ENCODE measurements at places on chromosomes 7 and 10.

GRCh38 chr7:44956157-44956766, 22.6 kb downstream of the MYO1G start:
- no peak for DNase-seq

DNA sequence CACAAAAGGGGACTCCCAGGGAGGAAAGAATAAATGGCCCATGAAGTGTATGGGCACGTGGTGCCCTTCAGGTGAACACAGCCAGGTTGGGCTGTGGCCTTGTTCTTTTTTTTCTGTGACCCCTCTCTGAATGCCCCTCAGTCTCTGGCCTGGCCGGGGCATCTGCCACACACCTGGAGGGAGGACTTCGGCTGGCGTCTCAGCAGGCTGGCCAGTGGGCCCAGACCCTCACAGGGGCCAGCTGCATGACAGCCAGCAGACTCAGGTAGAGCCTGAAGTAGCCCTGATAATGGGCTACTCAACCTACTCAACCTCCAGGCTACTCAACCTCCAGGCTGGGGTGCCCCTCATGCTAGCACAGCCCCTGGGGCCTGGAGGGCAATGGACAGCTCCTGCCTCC, 9.8 kb upstream of the CAMK2B start:
- DNase-seq, result no peak

- no peak for DNase-seq
These were observed 162.5 kb upstream of the CELF2 start for GRCh38 chr10:10855151-10855581.

DNA sequence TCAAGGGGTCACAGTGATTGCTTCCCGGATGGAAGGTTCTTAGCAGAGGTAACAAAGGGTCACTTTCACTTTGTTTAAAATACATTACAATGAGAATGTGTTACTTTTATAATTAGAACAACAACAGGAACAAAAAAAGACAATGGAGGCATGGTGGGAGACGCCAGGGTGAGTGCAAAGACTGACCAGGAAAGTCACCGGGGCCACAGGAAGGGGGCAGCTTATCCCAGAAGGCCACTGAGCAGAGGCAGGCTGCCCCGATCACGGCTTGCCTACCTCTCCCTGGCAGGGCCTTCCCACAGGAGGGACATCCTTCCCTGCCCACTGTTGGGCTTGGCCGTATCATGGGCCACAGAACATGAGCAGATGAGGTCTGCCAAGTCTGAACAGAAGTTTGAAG, 46.8 kb upstream of the ENO4 start:
- DNase-seq, result no peak

- no peak for DNase-seq
These were observed 18.0 kb downstream of the ADAP1 start for GRCh38 chr7:936386-937054.

GRCh38 chr7:108839076-108839475, 269.4 kb downstream of the DNAJB9 start:
- no peak for DNase-seq

GRCh38 chr10:73439605-73440312, 6.4 kb upstream of the MSS51 start:
- no peak for DNase-seq

DNA sequence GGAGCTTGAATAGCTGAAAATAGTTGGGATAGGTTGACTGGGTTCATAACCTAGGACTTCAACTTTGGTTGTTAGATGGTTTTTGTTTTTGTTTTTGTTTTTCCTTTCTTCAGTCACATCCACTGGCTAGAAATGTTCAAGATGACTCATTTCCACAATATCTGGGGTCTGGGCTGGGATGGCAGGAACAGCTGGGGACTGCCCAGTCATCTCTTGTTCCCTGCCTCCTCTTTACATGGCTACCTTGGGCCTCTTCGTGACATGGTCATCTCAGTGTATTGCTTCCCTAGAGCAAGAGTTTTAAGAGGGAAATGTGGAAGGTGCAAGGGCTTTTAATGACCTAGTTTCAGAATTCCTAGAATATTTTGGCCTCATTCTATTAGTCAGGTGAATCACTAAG, 915.8 kb downstream of the XPNPEP1 start:
- no peak for DNase-seq

DNA sequence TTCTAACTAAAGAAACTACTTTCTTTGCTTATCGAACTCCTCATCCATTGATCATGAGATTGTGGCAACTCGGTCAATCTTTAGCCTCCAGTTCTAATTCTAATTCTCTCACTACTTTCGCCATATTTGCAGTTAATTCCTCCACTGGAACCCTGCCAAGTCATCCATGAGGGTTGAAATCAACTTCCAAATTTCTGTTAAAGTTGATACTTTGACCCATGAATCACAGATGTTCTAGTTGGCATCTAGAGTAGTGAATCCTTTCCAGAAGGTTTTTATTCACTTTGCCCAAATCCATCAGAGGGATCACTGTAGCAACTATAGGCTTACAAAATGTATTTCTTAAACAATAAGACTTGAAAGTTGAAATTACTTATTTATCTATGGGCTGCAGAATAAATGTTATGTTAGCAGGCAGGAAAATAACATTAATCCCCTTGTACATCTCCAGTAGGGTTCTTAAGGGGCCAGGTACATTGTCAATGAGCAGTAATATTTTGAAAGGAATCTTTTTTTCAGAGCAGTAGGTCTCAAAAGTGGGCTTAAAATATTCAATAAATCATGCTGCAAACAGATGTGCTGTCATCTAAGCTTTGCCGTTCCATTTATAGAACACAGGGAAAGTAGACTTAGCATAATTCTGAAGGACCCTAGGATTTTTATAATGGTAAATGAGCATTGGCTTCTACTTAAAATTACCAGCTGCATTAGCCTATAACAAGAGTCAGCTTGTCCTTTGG, 39.4 kb downstream of the CCDC71L start:
- DNase-seq, result no peak

All from K562 (cell line).